NCI-H524 (cell line): ENCODE measurements at places on chromosomes 1 and 21.

DNA sequence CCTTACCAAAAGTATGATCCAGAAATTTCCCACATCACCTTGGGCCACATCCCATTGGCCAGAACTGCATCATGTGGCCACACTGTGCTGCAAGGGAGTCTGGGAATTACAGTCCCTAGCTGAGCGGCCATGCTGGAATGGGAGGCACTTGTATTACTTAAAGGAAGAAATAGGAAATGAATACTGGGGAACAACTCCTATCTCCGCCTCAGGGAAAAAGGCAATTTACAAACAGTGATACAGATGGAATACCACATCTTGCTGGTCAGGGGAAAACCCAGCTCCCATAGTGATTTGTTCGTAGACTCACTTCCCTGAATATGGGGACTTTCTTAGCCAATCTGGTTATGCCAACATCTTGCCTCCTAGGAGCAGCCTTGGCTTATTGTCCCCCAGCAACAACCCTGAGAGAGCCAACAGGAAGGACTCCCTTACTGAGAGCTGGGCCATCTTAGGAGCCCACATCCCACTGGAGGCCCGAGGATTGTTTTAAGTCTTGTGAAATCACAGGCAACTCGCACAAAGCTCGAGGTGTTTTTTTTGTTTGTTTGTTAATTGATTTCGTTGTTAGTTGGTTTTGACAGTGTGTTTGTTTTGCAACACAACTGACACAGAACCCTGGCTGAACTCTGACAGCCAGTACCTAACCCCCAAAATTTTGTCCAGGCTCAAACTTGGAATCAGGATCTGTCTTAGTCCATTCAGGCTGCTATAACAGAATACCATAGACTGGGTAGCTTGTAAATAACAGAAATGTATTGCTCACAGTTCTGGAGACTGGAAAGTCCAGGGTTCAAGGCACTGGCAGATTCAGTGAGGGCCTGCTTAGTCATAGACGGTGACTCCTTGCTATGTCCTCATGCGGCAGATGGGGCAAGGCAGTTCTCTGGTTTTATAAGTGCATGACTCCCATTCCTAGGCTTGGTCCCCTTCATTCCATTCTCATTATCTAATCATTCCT is 14.9 kb downstream of the CDA start:
- no peak for DNase-seq

- DNase-seq = no peak
Measured at GRCh38 chr1:184156521-184157393, 105.2 kb downstream of the TSEN15 start.

- no peak for DNase-seq
Measured at GRCh38 chr1:27891196-27891889, 19.0 kb downstream of the THEMIS2 start.

GRCh38 chr21:45459171-45460010 is 54.4 kb downstream of the COL18A1 start:
- no peak for DNase-seq

DNA sequence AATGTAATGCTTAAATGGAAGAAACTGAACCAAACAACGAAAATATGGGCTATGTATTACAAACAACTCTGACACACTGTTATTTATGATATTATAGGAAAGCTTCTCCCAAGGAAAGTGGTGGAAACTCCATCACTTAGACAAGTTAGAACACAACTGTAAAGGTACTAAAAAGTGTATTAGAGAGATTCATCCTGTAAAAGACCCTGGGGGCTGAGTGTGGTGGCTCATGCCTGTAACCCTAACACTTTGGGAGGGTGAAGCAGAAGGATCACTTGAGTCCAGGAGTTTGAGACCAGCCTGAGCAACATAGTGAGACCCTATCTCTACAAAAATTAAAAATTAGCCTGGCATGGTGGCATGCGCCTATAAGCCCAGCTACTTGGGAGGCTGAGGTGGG is 7.4 kb upstream of the UBE4B start:
- no peak for DNase-seq

DNA sequence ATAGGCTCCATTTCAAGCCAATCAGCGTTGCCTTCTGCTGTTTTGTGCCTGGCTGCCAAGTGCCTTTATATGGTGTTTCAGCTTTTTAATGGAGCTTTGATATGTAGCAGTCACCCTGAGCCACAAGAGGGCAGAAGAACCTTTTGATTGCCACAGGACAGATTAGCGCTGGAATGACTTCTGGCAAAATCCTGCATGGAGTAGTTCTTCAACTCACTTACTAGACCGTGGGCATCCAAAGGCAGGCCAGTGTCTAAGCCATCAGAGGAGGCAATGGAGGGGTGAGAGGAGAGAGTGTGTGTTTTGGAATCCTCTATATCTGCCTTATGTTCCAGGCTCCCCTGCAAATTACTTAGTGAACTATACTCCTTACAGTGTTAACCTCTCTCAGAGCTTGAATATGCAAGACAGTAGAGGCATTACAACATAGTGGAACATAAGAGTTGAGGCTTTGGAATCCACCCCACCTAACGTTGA is 56.2 kb downstream of the ST3GAL3 start:
- DNase-seq = peak; percentile 77
